Karpas-422 (cell line): ENCODE measurements at places on chromosomes 7 and 10.

GRCh38 chr7:123998921-123999320 lies 33.9 kb downstream of the TMEM229A start:
- no peaks in the 10 kb centered on the region for H3K4me1 ChIP-seq
- no peaks in the 10 kb centered on the region for H3K27me3 ChIP-seq
- DNase-seq, result no peak

GRCh38 chr7:151876899-151877777 lies at the start of gene PRKAG2:
Gene PRKAG2 (minus strand): TSS chr7:151877115. CDS start chr7:151876620, 495 bp downstream.
- DNase-seq, result no peak
- H3K4me3 ChIP-seq, result no peak within 1 kb of the TSS
- no peaks in the 10 kb centered on the region for H3K27me3 ChIP-seq
- H3K4me1 ChIP-seq, result no peaks in the 10 kb centered on the region
- no peaks in the 10 kb centered on the region for H3K36me3 ChIP-seq

- H3K27ac ChIP-seq, result no peak overlapping the region
- no peak for DNase-seq
- no peaks in the 10 kb centered on the region for H3K27me3 ChIP-seq
Measured at GRCh38 chr10:88417387-88418030, 165.6 kb downstream of the RNLS start.

DNA sequence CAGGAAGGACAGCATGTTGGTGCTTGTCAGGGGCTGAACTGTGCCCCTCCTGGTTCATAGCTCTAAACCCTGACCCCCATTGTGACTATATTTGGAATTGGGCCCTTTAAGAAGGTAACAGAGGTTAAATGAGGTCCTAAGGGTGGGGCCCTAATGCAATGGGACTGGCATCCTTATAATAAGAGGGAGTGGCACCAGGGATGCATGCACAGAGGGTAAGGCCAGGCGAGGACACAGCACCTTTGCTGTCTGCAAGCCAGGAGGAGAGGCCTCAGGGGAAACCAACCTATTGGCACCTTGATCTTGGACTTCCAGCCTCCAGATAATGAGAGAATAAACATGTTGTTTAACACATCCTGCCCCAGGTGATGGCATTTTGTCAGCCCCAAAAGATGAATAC lies 61.3 kb upstream of the EBF3 start:
- H3K36me3 ChIP-seq, result no peaks in the 10 kb centered on the region
- H3K4me1 ChIP-seq, result no peaks in the 10 kb centered on the region
- H3K27ac ChIP-seq, result no peak overlapping the region
- DNase-seq, result no peak
- H3K4me3 ChIP-seq, result no peak overlapping the region
- H3K27me3 ChIP-seq, result no peaks in the 10 kb centered on the region

- no peak overlapping the region for H3K27ac ChIP-seq
- H3K36me3 ChIP-seq, result no peaks in the 10 kb centered on the region
- no peaks in the 10 kb centered on the region for H3K27me3 ChIP-seq
- H3K4me3 ChIP-seq, result no peak overlapping the region
- no peak for DNase-seq
Measured at GRCh38 chr7:23234569-23235296, 11.8 kb upstream of the GPNMB start.

DNA sequence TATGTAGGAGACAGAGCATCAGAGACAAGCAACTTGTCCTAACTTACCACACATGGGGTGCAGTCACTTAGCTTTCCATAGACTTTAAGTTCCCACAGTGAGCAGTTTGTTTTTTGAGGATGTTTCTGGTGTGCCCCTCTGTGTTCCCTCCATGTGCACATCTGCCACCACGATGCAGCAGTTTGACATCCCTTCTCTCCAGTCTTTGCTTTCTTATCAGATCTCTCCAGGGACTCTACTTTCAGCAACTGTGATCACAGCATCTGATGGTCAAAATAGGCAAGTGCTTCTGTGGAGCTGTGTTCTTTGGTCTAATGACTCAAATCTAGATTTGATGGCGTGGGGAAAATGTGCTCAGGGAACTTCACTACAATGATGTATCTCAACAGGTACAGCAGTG lies 96.5 kb upstream of the NAMPT start:
- H3K36me3 ChIP-seq, result no peaks in the 10 kb centered on the region
- H3K27ac ChIP-seq, result no peak overlapping the region
- DNase-seq, result no peak

GRCh38 chr7:151758622-151759540 lies 118.0 kb downstream of the PRKAG2 start:
- H3K27me3 ChIP-seq, result no peaks in the 10 kb centered on the region
- peaks cover 23% of the 10 kb centered on the region for H3K4me1 ChIP-seq
- DNase-seq, result peak; percentile 45

GRCh38 chr10:12501324-12501723 lies 152.0 kb downstream of the CAMK1D start:
- H3K4me1 ChIP-seq, result no peaks in the 10 kb centered on the region
- no peak overlapping the region for H3K4me3 ChIP-seq
- DNase-seq, result no peak
- H3K36me3 ChIP-seq, result no peaks in the 10 kb centered on the region

GRCh38 chr10:133441780-133442179 lies 12.0 kb upstream of the SCART1 start:
- H3K27me3 ChIP-seq, result no peaks in the 10 kb centered on the region

- H3K36me3 ChIP-seq, result no peaks in the 10 kb centered on the region
- H3K27me3 ChIP-seq, result no peaks in the 10 kb centered on the region
- DNase-seq, result peak; percentile 62
- H3K27ac ChIP-seq, result no peak overlapping the region
Measured at GRCh38 chr10:77574438-77574837, 63.2 kb downstream of the KCNMA1 start.

DNA sequence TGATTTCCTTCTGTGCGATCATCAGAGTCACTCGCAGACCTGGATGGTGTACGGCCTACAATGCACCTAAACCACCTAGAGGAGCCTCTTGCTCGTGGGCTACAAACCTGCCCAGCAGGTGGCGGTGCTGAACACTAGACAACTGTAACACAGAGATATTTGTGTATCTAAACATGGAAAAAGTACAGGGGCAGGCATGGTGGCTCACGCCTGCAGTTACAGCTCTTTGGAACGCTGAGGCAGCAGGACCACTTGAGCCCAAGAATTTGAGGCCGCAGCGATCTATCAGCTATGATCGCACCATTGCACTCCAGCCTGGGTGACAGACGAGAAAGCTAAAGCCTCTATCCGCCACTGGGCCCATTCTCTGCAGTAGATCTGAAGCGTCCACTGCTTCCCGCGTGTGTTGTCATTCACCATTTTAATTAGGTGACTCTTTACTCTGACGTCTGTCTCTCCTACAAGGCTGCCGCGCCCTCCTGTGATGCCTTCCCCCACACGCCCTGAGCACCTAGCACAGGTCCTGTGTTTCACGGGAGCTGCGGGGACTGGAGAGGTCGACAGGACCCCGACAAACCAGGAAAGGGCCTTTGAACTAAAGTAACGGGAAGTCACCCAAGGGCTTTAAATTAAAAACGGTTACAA lies 774 bp downstream of the TUBGCP2 start:
- peak; percentile 93 for DNase-seq
- H3K36me3 ChIP-seq, result peaks cover 16% of the 10 kb centered on the region
- H3K4me1 ChIP-seq, result peaks cover 18% of the 10 kb centered on the region
- H3K4me3 ChIP-seq, result peak overlapping the region; percentile 96
